RPMI8226 (cell line): ENCODE measurements at places on chromosomes 2 and 18.
A peak's percentile ranks its signal among the peaks of the same experiment; 100 is the strongest.

DNA sequence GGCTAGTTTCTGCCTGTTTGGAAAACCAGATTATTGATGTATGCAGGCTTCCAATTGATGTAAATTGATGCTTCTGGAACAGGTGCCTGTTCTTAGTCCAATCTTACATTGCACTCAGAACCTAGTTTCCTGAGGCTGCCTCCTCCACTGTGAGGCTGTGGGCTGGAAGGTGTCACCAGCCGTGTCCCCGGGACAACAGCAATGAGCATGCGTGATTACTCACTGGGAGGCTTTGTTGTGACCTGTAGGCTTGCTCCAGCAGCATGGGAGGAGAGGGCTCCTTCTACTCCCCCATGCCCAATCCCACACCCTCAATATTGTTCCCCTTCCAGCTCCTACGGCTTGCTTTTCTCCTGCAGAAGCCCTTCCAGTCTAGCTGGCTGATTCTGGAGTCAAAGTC is 11.1 kb downstream of the RSAD2 start:
- DNase-seq = no peak

DNA sequence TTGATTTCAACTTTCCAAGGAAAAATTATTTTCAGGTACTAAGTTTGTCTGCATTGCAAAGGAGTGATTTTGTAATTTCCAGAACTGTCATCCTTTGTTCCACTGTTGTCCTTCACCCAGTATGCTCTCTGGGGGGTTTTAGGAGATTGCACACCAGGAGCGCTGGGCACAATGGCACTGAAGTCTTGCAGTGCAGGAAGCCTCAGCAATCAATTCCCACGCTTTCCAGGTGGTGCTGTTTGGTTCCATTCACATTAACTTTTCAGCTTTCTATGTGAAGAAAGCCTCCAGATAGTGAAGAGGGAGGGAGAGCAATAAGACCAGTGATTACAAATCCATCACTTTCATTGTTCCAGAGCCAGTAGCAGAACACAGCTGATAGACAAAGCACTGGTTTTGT is 344.0 kb upstream of the VWC2L start:
- no peak for DNase-seq

GRCh38 chr2:225017713-225018112 is 24.6 kb downstream of the DOCK10 start:
- no peak for DNase-seq

- no peak for DNase-seq
Measured at GRCh38 chr18:74785632-74786031, 188.0 kb downstream of the ZNF407 start.

GRCh38 chr18:12013186-12013916 is 32.0 kb downstream of the IMPA2 start:
- no peak for DNase-seq

GRCh38 chr18:56431551-56431950 is 206.8 kb downstream of the TXNL1 start:
- DNase-seq = peak; percentile 16

- DNase-seq = no peak
Measured at GRCh38 chr2:149061133-149061745, 22.7 kb downstream of the LYPD6B start.

GRCh38 chr2:80028584-80028983 is 276.0 kb downstream of the LRRTM1 start:
- DNase-seq = no peak

- peak; percentile 74 for DNase-seq
Measured at GRCh38 chr2:134460583-134460998, 206.7 kb downstream of the MGAT5 start.

GRCh38 chr2:177599139-177599688 is 206.6 kb downstream of the AGPS start:
- no peak for DNase-seq

- no peak for DNase-seq
Measured at GRCh38 chr2:78029392-78029995, 507.3 kb upstream of the LRRTM4 start.

DNA sequence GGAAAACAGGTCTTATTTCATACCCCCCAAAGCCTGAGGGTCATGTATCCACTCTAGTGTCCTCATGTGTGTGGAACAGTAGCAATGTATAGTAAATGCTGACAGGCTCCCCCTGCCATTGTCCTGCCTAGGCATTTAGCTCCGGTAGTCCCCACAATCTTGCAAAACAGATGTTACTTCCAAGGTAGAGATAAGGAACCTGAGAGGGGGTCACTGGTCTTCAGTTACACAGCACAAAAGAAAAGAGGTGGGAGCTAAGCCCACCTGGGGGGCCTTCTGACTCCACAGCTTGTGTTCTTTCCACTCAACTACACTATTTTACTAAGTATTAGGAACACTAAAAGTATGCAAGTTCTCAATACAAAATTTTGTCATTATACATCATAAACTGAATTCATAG is 17.4 kb upstream of the FECH start:
- no peak for DNase-seq

- DNase-seq = no peak
Measured at GRCh38 chr2:30306522-30306921, 75.2 kb downstream of the LBH start.

GRCh38 chr18:45430041-45430440 is 185.2 kb upstream of the SLC14A2 start:
- DNase-seq = no peak

DNA sequence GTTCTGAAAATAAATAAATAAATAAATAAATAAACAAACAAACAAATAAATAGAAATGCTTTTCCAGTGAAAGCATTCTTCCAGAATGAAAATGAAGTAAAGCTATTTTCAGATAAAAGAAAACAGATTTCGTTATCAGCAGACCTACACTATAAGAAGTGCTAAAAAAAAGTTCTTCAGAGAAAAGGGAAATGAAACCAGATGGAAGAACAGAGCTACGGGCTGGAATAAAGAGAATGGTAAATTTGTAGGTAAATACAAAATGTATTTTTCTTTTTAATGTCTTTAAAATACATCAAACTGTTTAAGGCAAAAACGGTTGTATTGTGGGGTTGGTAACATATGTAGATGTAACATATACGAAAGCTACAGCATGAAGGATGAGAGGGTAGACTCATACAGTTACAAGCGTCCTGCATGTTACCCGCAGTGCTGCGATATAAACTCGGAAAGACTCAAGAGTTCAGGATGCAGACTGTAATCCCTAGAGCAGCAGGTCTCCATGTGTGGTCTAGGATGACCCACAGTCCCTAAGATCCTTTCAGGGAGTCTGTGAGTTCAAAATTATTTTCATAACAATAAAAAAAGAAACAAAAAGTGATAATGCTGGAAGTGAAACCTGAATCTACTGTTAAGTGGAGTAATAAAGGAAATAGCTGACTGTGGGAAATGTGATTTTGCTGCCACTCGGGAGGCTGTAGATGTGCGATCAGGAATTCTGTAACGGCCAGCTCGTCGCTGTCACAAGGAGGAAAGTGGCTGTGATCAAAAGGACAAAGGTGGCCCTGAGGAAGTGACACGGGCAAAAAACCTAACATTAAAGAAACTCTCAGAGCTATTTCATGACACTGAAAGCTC is 5.3 kb upstream of the RAB12 start:
- peak; percentile 62 for DNase-seq

- peak; percentile 12 for DNase-seq
Measured at GRCh38 chr18:48404716-48405507, 4.3 kb downstream of the ZBTB7C start.

GRCh38 chr2:56648802-56649201 is 465.0 kb downstream of the CCDC85A start:
- no peak for DNase-seq

- no peak for DNase-seq
Measured at GRCh38 chr2:143726151-143726845, 597.1 kb downstream of the ARHGAP15 start.

DNA sequence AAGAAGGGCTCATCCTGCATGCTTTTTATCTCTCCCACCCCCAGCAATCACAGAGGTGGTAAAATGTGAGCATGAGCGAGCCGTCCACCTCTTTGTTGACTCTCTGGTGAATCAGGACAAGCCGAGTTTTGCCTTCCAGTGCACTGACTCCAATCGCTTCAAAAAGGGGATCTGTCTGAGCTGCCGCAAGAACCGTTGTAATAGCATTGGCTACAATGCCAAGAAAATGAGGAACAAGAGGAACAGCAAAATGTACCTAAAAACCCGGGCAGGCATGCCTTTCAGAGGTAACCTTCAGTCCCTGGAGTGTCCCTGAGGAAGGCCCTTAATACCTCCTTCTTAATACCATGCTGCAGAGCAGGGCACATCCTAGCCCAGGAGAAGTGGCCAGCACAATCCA is 19.5 kb downstream of the LIPG start:
- no peak for DNase-seq

GRCh38 chr2:70901227-70902066 is 34.3 kb upstream of the ATP6V1B1 start:
- DNase-seq = no peak

- no peak for DNase-seq
Measured at GRCh38 chr2:29006092-29006979, 25.2 kb downstream of the TOGARAM2 start.

DNA sequence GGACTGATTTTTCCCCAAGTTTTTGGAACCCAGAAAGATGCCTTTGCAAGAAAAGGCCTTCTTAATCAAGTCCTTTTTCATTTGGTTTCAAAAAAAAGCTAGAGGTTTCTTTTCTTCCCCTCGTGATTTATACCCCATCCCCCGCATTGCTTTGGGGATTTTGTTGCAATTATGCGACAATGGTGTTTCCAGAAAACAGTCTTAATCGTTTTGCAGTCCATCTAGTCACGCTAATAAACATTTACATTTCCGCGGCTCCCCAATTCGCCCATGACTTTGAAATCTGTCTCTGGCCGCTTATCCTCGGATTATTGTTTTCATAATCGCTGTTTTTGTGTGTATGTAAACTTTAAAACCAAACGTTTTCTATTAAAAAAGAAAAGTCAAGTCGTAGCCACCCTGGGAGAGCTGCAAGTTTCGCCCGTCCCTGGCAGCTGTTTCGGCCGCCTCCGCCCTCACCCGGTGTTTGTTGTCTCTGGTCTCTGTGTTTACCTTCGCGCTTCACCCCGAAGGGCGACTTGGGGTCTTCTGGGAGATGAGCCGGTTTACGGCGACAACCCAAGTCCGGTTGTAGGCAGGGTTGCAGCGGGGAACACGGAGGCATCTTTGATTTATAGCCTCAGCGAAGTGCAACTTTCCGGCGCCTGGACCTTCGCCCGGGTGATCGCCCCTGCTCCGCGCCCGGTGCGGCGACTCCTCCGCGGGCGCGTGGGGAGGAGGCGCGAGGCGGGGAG is 667 bp downstream of the SP9 start:
- no peak for DNase-seq

GRCh38 chr2:62724886-62725711 is 19.6 kb downstream of the EHBP1 start:
- peak; percentile 26 for DNase-seq

DNA sequence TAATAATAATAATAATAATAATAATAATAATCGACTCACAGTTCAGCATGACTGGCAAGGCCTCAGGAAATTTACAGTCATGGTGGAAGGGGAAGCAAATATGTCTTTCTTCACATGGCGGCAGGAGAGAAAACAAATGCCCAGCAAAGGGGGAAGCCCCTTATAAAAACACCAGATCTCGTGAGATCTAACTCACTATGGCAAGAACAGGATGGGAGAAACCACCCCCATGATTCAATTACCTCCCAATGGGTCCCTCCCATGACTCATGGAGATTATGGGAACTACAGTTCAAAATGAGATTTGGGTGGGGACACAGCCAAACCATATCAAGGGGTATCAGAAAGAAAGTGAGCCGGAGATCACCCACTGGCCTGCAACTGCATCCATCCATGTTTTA is 40.5 kb upstream of the PAPOLG start:
- no peak for DNase-seq

DNA sequence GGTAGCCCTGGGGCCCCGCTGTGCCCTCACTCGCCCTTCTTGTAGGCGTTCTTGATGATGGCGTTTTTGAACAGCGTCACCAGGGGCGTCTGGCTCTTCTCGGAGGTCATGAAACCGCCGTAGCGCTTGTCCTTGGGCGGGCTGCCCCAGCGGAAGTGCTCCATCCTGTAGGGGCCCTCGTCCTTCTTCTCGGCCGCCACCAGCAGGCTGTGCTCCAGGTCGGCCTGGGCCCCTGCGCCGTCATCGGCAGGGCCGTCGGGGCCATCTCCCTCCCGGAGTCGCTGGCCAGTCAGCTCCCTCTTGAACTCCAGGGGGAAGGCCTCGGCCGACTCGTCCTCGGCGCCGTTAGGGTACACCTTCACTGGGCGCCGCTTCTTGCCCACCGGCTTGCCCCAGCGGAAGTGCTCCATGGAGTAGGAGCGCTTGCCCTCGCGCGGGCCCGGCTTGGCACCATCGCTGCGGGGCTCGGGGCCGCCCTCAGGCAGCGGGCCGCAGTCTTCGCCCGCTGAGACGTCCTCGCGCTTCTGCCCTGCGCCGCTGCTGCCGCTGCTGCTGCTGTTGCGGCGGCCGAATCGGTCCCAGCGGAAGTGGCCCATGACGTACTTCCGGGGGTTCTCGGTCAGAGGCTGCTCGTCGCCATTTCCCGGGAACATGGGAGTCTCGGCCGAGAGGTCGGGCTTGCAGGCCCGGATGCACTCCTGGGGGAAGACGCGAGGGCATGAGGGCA is 7.2 kb downstream of the POMC start:
- peak; percentile 84 for DNase-seq
